ENCODE measurements at places on chromosomes 13 and 19.
A peak's percentile ranks its signal among the peaks of the same experiment; 100 is the strongest.

GRCh38 chr13:111066544-111066943 lies 48.6 kb upstream of the ARHGEF7 start:
- no peak for DNase-seq

GRCh38 chr13:99399623-99399974 lies 92.4 kb upstream of the GPR183 start:
- DNase-seq, result no peak

DNA sequence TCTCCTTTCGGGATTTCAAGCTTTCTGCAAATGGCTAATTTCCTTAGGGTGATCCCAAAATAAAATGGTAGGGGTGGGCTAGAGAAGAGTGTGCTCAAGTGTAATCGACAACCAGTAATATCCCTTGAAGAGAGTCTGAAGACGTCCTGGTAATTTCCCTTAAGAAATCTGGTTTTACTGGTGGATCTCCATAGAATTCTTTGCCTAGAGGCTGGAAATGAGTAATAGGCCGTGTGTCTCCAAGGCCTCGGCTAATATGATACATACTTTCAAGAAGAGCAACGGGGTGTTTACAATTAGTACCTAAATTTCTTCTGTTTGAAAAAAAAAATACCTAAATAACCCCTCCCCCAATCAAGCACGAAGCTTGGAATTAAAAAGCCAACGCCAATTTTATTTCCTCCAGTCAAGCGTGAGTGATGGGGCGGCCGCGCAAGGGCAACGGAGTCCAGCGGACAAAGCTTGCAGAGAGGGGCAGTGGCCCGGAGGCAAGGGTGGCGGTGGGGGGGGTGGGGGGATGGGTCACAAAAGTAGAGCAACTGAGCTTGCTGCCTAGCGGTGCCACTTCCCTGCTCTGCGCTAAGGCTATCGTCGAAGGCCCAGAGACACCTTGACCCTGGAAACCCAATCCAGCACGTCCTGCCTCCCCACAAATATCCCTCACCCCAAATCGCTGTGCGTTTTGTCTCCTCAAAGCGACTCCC lies 7.8 kb downstream of the SOX21 start:
- DNase-seq, result no peak

- DNase-seq, result no peak
Measured at GRCh38 chr13:20451397-20451796, 74.3 kb downstream of the CRYL1 start.

DNA sequence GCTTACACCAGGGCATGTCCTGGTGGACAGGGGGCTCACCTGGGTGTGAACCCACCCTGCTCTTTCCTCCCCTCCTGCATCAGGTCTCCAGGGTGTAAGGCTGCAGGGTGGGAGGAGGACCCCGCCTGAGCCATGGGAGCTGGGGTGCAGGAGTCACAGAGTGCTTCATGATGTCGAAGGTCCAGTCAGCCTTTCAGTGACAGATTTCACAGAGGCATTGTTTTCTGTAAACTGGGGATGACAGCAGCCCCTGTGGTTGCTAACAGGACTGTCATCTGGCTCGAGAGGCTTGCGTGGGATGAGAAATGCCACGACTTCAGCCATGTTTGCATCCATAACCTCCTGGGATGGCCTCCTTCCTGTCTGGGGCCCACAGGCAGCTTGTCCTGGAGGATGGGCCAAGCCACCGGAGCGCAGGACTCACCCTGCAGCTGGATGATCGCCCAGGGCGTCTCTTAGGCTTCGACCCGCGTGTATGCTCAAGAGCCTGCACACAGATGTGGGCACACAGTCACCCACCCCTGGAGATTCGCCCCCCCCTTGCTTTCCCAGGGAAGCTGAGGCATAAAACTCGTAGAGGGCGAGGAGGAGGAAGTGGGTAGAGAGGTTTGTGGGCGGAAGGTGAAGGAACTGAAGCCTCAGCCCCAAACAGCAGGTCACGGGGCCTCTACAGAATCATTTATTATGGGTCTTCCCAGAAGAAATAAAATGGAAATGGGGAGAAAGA lies 4.9 kb downstream of the NANOS3 start:
- DNase-seq, result no peak

- no peak for DNase-seq
Measured at GRCh38 chr19:10981252-10981895, 20.5 kb downstream of the SMARCA4 start.

- peak; percentile 20 for DNase-seq
Measured at GRCh38 chr13:78022164-78022877, 103.7 kb upstream of the EDNRB start.

- DNase-seq, result no peak
Measured at GRCh38 chr19:58325311-58326022, 1.3 kb upstream of the ZSCAN22 start.

DNA sequence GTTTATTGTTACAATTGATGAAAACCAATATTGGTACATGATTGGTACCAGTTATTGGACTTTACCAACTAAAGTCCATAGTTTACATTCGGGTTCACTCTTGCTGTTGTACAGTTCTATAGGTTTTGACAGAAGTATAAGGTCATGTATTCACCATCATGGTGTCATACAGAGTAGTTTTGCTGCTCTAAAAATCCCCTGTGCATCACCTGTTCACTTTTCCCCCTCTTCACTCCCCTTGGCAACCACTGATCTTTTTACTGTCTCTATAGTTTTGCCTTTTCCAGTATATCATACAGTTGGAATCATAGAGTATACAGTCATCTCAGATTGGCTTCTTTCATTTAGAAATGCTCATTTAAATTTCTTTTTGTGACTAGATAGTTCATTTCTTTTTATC lies 51.2 kb upstream of the MED4 start:
- no peak for DNase-seq

DNA sequence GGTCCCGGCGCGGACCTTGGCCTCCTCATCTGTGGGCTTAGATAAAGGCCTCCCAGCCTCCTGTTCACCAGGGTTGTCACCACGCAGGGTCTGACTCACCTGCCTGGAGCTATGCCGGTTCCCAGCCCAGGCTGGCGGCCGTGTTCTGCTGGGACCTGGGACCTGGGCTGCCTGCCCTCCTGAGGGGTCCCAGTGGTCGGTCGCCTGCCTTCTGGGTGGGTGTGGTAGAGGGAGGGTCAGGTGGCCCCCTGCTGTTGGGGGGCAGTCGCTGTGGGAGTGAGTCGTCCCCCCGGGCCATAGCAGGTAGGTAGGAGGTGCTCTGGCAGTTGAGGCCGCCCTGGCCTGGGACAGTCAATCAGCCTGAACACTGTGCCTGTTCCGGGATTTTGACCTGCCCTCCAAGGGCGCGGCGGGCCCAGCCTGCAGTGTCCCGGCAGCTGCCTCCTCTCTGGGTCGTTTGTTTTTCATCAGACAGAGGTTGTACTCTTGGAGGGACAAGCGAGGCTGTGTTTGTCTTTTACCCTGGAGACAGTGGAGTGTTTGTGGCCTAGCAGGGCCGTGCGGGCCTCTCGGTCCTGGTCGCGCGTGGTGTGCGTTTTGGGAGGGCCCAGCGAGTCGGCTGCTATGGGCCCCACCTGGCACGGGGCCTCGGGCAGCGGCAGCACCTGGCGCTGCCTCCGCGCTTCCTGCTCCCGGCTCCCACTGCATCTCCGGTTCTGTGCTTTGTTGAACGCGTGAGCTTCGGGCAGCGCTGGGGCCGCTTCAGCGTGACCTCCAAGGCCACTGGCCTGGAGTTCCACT lies 2.6 kb downstream of the ADAT3 start:
- DNase-seq, result no peak

Measured in hematopoietic multipotent progenitor cell treated with erythropoietin and hydrocortisone succinate and interleukin-3 and kit ligand, for 8 days (in vitro differentiated cells).